Activated T-cell treated with anti-CD3 and anti-CD28 coated beads for 4 hours (primary cell): ENCODE measurements at places on chromosomes 1 and 21.

DNA sequence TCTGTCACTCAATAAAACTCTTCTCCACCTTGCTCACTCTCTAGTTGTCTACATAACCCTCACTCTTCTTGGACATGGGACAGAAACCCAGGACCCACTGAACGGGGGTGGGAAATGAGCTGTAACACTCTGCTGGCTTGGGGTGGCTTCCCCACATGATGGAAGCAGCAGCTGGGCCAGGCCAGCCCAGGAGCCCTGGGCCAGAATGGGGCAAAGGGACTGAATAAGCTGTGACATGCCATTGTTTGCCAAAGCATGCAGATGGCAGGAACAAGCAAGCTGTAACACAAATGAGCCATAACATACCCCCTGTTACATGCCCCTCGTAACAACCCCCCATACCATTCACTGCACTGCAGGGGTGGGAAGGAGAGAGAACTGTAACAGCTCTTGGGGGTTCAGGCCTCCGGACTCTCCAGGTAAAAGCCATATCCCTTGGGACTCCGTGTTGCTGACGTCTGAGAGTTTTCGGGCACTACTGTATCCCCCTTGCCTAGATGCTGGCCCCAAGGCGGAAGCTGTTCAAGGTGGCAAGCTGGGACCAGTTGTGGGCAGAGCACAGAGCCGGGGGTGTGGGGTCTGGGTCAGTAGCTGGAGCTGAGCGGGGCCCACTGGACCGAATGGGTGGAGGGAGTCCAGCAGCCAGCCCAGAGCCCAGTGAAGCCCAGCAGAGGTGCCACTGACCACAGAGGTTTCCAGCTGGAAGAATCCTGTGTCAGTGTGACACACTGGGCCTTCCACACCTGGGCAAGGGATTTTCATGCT lies 56.1 kb upstream of the DMRTB1 start:
- DNase-seq, result no peak

DNA sequence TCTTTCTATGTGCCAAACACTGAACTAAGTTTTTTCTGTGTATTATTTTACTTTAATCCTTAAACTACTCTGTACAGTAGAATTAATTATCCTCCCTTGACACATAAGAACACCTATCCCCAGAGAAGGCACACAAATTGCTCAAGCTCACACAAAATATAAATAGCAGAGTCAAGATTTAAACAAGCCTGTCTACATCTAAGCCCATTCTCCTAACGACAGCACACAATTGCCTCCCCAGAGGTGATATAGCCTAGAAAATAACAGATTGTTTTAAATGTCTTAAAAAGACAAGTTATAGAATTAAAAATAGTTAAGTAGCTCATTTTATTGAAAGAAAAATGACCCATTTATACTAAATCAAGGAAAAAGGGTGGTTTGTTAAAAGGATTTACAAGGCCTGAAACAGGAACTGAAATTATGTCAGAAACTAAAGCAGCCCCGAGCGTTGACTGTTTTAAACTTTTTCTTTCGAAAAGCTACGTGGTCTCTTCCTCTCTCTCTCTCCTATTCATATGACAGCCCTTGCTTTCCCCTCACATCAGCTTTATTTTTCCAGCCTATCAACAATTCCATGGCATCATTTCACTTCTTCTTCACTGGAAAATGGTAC lies 30.5 kb downstream of the TNFSF18 start:
- DNase-seq, result no peak

DNA sequence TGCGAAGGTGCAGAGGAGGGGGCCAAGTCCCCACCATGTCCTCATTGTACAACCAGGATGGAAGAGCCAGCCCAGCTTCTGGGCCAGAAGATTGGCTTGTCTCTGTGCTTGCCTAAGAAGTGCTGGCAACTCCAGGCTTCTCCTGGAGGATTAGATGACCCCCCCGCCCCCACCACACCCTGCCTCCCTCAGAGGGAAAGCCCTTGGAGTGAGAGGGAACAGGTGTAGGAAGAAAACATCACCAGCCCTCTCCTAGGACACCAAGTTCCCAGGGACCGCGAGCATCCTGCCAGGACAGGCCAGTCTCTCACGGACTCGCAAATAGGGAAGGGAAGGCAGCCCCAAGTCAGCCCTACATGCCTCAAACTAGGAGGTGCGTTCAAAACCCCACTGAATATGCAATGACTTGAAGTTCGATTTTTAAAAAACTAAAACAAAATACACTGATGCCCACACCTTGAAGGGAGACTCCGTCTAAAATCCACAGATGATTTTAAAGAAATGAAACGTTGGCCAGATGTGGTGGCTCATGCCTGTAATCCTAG lies 20.7 kb upstream of the SLC25A33 start:
- DNase-seq, result no peak

- DNase-seq, result peak; percentile 31
These were observed 569 bp downstream of the ATF3 start for GRCh38 chr1:212608959-212609700.

- no peak for DNase-seq
These were observed 947.5 kb downstream of the BRINP3 start for GRCh38 chr1:189530162-189530561.

DNA sequence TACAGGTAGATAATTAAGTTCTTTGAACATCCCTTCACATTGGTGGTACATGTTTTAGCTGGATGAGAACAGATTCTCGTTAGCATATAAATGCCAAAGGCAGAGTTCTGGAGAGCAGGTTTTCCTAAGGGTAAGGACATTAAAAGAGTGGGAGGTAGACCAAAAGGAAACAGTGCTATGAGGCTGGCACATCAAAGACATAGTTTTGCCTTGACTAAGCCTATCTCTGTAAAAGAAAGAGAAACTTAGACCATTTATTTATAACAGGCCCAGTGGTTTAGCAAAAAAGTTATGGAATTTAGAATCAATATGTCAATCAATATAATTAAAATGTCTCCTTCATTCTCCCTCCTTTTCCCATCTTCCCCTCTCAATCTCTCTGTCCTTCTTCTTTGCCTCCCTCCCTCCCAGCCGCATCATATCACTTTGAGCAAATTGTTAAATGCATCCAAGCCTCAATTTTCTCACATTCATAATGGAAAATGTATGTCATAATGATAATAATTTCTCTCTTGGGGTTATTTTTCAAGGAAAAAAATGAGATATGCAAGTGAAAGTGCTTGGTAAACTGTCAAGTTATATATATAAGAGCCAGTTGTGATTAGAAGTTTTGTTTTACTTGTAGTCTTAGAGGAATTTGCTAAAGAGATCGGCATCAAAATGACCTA lies 209.9 kb upstream of the SGIP1 start:
- DNase-seq, result no peak

DNA sequence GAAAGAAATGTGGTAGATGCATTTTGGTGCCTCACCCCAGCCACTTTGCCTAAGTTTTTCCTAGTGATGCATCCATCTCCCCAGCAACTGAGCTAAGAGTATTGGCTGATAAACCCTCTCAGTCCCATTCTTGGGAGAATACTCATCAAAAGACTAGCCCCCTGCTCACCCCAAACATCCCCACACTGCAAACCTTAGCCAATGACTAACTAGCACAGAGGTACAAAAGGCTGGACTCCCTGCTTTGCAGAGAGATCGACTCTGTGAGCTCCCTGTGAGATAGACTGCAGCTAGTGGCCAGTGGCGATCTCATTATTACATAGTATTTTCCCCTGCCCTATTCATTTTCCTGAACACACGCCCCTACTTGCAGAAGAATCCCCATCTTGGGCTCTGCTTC lies 155.3 kb downstream of the HHIPL2 start:
- DNase-seq, result no peak
